Epithelial cell of proximal tubule (primary cell): ENCODE measurements at places on chromosomes 5 and 9.

DNA sequence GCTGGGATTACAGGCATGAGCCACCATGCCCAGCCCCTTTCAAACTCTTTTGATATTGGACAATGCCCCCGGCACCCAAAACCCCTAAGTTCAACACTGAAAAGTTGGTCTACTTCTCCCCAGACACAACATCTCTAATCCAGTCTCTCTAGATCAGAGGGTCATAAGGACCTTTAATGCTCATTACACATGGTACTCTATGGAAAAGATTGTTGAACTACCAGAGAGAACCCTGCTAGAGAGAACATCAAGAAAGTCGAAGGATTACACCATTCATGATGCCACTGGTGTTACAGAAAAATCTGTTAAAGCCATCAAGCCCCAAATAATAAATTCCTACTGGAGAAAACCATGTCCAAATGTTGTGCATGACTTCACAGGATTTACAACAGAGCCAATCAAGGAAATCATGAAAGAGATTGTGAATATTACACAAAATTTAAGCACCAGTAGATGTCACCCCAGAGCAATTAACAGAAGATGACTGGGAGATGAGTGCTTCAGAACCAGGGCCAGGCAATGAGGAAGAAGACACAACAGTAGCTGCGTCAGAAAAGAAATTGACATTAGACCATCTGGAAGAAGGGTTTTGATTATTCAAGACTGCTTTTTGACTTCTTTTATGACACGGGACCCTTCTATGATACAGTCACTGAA is 28.3 kb upstream of the NIPAL4 start:
- DNase-seq, result peak; percentile 29

- DNase-seq, result no peak
These were observed 21.7 kb upstream of the SPINK7 start for GRCh38 chr5:148290271-148291195.

DNA sequence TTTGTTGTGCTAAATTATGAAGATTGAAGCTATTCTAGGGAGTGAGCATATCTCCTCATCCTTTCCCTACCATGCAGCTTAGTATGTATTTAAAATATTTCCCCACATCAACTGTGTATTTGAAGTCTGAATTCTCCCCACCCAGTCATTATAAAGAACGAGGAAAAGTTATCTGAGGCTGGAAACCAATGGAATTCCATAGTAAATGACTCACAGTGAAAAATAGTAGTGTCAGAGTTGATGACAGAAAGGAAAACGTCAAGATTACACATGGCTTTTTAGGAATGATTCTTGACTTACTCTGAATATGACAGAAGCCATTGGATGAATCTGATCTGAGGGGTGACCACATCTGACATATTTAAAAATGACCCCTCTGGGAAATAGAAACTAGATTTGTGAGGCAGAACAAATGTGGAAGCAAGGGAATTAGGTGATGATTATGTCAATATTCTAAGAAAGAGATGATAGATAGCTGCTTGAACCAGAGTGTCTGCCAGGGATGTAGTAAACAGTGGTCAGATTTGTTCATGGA is 1768.9 kb upstream of the CDH9 start:
- DNase-seq, result no peak

DNA sequence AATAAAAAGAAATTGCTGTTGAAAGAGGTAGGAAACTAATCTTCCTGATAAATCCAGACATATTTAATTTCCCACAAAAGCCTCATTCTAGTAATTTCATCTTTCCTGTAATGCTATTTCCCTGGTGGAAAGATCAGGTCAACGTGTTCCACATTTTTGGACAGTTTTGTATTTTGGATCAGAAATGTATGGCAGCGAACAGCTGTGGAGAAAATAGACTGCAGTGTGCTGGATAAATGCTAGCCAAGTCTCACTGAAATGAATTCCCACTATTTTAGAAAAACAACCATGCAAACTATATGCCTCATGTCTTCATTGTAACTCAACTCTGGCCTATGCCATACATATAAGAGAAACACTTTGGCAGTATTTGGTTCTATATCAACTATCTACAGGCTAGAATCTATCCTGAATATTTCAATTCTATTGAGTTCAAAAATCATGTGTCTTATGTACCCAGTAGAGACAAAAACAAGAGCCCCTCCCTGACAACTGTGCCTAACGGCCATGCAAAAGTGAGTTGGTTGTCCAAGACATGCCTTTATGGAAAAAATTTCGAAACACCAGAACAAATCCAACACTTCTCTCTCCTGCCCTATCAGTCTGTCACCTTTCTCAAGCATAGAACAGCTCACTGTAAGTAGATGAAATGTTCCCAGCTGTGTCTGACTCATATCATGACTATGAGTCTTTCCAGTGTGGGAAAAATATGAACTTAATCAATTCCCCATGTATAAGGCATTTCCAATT is 191.3 kb upstream of the NREP start:
- DNase-seq, result peak; percentile 60

DNA sequence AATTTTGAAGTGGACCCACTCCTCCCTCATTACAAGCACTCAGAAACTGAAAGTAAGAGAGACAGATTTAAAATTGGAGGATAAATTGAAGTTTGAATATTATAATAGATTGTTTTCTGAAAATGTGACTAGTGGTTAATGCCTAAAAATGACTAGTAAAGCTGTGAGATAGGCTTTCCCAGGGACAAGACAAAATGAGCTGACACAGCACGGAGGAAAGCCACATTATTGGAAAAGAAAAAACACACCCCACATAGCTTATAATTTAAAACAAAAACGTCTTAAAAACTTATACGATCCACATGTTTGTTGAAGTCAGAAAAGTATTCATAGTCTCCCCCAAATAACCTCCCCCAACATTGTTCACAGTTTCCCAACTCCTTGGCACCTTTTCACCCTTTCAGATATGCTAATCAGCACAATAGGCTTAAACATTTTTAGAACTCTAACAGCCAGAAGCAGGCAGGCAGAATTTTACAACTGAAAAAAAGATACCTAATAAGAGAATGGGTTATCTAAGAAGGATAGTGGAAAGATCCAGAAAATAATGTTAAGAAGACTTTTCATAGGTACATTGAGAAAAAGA is 6.1 kb downstream of the C7 start:
- DNase-seq, result no peak

DNA sequence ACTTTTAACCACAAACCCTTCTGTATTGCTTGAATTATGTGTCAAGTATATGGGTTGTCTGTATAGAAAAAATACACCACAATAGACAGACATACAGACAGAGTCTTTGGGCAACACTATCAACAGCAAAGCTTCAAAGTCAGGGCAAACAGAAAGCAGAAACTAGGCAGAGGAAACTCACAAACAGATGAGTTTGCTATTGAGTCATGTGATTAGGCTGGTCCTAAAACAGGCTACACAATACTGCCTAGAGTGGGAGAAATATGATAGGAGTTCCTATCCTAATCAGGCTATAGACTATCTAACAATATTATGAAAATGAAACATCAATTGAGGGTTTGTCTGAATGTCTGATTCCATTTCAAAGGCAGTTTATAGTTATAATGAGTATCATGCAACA is 156.4 kb downstream of the EDIL3 start:
- DNase-seq, result no peak

DNA sequence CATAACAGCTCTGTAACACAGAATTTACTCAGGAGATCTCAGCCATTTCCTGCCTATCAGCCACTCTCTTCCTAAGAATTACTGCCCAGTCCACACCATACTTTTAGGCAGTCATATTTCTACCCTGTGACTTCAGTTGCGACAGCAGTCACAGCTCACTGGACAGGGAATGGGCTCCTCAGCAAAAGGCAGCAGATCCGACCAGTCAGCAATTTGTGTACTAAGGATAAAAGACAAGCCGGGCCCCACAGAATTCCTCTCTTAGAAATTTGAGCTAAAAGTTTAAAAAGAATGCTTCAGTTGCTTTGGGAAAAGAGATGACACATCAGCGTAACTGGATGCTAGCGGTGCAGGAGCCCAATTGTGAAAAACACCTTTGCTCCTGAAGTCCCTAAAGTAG is 172.1 kb downstream of the ENC1 start:
- peak; percentile 10 for DNase-seq

DNA sequence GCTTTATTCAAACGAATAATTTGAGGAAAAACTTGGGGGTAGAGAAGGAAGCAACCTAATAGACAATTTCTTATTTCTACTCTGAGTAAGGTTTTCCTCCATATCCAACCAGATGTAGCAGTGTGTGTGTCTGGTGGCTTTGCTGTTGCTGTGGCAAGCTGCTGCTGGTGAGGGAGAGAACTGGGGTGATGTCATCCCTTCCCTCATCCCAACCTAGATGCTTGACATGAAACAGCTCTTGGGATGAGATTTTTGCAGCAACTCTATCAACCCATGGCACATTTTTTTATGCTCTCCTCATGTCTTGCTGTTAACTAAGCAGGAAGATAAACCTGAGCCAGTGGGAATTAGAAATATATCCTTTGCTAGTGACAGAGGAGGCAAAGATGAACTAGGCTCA is 135.8 kb downstream of the PCSK1 start:
- DNase-seq, result no peak

DNA sequence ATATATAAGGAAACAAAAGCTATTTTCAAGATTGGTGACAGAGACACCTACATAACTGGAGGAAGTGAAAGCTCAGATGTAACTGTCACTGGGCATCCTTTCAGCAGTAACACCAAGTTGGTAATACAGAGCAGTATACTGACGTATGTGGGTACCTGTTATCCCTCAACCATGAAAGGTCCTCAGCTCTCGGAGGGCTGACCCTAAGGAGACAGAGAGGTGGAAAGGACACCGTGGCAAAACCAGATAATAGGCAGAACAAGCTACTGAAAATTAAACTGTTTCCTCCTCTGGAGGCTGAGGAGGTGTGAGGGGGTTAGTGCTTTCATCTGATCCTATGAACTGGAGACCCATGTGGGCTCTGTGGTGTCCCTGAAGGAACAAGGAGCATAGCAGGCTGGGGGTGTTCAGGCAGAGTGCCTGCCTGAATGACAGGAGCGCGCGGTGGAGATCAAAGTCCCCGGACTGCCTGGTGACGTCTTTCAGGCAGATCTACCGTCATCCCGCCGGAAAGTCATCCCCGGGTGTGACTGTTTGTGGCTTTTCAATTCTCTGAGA is 130.2 kb upstream of the FSTL4 start:
- no peak for DNase-seq

DNA sequence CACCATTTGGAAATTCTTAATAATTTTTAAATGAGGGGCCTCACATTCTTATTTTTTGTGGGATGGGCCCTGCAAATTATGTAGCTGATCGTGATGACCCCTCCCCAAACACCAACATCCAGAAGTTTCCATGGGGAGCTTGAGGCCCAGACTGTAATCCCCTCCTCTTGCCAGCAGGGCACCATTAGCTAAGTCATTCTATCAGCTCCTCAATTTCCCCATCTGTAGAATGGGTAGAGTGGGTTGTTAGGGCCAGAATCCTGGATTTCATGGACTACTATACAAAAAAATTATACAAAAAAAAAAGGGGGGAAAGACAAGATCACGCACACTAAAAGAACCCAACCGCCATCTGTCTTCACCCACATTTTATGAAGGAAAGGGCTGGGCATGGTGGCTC is 38.4 kb downstream of the SHB start:
- no peak for DNase-seq

DNA sequence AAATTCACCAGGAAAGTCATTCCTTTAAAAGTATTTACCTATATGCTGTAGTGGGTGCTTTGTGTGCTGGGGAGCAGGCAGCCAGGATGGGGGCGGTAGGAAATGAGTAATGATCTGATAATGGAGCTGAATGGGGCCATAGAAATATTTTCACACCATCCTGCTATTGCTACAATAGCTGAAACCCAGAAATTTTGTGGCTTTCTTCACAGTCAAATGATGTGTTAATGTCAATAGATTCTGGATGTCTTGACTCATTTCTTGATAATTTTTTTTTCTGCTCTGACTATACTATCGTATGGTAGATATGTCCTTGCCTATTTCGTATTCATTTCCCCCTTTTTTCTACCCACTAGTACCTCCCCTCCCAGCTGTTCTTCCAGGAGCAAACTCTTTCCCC is 59.5 kb downstream of the RORB start:
- DNase-seq, result no peak

DNA sequence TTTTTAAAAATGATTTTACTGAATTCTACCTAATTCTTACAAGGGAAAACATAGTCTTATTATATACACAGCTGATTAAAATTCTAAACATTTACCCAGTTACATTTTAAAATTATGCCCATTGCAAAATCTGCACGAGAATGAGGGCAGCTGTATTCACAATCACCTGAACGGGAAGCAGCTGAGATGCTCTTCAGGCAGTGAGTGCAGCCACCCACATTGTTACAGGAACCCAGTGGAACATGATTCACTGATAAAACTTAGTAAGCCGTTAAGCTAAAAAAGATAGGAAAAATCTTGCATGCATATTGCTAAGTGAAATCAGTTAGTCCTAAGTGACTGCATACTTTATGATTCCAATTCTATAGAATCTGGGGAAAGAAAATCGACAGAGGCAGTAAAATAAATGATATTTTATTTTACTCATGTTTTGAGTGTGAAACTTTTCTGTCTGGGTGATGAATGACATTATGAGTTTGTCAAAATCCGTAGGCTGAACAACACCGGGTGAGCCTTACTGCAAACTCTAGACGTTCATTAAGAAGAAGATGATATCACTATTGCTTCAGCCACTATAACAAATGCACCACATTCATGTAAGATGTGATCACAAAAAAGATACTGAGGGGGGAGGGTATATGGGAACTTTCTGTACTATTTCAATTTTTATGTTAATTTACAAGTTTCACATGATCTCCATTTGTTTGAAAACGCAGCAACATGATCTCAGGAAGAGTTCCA is 39.1 kb upstream of the FLT4 start:
- DNase-seq, result no peak

DNA sequence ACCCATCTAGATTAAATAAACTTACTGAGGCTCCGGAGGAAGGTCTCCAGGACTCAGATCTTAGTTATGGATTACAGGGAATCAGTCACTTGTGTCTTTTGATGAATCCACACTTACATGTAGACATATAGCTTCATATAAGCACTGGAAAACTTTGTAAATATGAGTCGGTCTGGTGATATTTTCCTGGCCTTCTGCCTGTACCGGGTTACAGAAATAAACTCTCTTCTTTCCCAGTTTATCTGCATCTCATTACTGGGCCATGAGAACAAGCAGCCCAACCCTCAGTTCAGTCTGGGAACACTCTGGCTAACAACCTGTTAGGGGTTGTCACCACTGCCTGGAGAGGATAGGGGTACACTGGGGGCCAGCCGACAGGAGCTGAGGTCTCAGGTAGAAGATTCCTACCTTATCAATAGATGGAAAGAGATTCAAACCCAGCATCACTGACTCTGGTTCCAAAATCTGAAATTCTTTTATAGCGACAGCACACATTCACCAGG is 59.1 kb downstream of the THBS4 start:
- DNase-seq, result no peak

GRCh38 chr5:6459896-6460295 is 11.2 kb downstream of the UBE2QL1 start:
- no peak for DNase-seq

DNA sequence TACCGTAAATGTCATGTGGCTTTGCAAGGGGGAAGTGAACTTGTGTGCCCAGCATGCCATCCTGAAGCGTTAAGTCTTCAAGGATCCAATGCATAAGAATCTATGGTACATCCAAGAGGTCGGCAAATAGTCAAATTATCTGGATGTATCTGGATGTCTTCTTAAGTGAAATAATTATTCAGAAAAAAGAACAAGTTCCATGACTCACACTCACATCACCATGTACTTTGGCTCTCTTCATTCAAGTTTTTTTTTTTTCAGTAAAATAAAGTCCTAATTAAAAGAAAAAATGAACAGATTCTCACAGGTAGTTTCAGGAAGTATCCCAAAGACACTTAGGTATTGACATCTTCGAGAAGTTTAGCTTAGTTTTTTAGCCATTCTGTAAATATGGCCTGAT is 62.7 kb upstream of the MEGF10 start:
- no peak for DNase-seq
